ENCODE measurements at places on chromosomes 11 and 22.

DNA sequence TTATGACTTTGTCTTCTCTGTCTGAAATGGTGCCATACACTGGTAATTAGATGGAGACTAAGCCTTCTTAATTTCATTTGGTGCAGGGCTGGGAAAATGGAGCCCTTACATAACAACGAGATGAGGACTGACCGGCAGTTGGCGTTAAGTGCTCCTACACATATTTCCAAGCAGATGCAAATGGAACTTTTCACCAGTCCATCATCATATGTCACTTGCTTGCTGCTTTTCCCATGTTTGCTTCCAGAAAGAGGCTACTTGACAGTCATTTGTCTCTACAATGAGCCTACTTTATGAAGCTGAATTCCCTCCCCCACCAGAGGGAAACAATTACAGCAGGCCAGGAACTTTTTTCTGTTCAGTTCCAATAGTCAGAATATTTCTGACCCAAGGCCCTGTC, 32.6 kb downstream of the SVIP start:
- DNase-seq = no peak

GRCh38 chr11:134527382-134528243, 115.6 kb upstream of the B3GAT1 start:
- no peak for DNase-seq

DNA sequence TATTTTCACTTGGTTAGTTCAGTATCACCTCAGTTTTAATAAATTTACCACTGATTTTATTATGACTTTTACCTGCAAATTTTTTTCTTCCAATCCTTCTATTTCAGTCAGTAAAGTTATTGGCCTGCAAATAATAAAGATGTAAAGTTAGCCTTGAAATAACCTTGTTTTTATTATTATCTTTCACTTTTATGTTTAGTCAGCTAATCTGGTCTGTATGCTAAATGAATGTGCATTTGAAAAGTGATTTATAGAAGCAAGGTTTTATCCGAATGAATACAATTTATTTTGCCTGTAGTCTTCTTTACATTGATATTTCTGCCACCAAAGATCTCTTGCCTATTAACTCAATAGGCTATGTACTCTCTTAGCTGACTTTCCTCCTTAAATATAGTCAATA, 425.7 kb downstream of the CNTN5 start:
- no peak for DNase-seq

GRCh38 chr11:12876340-12876739, 132.8 kb upstream of the RASSF10 start:
- DNase-seq = no peak

GRCh38 chr11:15941206-15941770, 415.1 kb downstream of the SOX6 start:
- no peak for DNase-seq

- DNase-seq = no peak
These were observed 13.2 kb downstream of the SLC25A18 start for GRCh38 chr22:17576470-17576869.

GRCh38 chr22:26471522-26471921, 12.1 kb downstream of the HPS4 start:
- no peak for DNase-seq

DNA sequence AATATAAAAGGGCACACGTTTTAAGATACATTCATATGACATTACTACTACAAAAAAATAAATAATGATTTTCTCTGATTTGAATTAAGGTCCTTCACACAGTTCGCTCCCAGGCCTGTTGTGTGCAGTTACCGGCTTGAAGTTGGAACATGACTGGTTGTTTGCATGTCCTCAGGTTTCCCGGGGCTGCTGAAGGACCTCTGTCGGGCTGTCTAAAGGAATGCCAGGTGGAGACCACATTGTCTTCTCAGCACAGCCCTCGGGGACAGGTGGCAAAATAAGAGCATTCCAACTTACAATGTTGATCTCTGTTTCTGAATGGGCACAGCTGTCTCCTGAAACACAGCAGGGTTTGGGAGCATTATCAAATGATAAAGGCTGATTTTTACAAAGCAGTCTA, 14.9 kb downstream of the VSIG10L2 start:
- no peak for DNase-seq

- no peak for DNase-seq
These were observed 13.4 kb upstream of the MGAT3 start for GRCh38 chr22:39443398-39443797.

GRCh38 chr22:42357634-42358296, 74.4 kb downstream of the NFAM1 start:
- DNase-seq = no peak

DNA sequence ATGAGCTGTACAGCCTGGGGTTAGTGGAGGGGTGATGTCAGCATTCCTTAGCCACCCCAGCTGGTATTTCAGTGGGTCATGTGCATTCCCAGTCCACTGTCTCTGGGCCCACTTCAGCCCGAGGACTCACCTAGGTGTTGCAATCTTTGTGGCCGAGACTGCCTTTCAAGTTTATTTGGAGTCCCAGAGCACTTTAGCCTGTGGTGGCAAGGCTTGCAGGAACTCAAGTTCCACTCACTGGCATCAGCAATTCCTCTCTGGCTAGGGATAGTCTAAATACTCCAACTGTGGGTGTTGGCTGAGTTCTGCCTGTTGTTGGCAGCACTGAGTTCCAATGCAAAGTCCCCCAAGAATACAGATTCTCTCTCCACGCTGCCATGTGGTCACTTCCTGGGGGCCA, 191.6 kb upstream of the PGR start:
- no peak for DNase-seq

DNA sequence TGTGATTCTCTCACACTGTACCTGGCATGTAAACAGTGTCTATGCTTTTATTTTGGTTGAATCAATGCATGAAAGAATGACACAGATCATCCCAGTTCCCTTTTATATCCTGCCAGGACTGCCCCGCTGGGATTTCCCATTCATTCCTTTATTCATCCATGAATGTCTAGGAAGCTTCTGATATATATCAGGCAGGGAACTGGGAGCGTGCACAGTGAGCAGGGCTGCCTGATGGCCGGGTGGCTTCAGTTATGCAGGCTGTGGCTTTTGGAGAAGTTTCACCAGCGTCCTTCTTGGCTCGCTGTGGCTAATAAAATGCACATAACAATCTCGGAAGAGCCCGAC, 789.0 kb downstream of the TBC1D22A start:
- no peak for DNase-seq

DNA sequence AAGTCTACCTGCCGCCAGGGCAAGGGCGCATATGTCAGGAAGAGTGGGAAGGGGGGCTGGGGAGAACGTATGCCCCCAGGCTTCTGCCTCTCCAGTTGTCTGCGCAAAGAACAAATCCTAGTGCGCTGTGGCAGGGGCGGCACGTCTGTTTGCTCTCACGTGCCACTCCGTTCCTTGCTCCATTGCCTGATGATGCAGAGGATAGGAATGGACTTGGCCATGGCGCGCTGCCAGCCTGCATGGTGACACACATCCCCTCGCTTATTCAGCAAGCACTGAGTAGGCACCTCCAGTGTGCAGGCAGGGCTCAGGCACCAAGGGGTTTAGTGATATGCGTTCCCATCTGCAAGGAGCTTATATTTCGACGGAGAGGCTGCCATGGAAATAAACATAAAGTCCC, 45.4 kb upstream of the SLC22A12 start:
- DNase-seq = no peak

GRCh38 chr11:3969613-3970012, 114.1 kb downstream of the STIM1 start:
- no peak for DNase-seq

- no peak for DNase-seq
These were observed 120.8 kb upstream of the ARHGAP20 start for GRCh38 chr11:110833033-110833484.

GRCh38 chr22:25736378-25737011, 5.5 kb upstream of the MYO18B start:
- DNase-seq = no peak

DNA sequence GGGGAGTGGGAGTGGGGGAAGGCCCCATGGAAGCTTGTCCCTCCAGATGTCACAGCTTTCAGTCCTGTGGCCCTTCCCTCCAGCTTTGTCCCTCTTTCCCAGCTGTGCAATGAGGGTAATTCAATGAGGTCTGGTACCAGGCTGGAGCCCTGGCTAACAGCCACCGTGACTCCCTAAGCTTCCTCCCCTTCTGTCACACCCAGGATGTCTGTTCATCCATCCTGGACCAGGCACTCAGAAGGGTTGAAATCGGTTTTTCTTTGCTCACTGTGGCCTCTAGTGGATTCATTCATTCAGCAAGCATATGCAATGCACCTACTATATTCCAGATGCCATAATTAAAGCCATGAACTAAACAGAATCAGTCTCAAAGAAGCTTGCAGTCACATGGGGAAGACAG, 38.7 kb downstream of the SYT13 start:
- DNase-seq = no peak

Data from AML-193 (cell line).